ENCODE measurements at places on chromosomes 7 and 10. TPM values are rescaled to one million over a fixed set of nuclear protein-coding genes. Genes with fewer than 3 reads are reported as not detected.

DNA sequence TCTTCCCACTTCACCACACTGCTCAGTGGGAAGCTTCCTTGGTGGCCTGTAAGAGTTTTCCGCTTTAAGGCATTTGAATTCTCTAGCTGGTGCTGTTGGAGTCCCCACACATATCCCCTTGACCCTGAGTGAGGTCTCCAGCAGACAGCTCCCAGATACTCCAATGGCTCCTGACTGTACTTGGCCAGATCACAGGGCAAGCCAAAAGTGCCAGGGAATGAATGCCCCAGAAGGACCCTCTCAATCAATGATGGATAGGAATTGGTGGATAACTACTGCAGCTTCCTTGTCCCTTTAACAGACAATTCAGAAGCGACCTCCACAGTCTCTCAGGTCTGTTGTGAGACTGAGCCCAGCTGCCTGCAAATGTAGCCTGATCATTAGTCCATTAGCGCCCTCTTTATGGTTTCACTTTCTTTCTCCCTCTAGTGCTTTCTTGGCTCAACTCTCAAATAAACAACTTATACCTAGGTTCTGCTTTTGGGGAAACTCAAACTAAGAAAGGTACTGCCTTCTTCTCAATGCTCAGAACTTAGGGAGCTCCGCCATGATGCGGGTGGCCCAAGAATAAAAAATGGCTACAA, 283.0 kb downstream of the TCF7L2 start:
- peak; percentile 46 for DNase-seq

- no peak for DNase-seq
These were observed 159.8 kb downstream of the PIP4K2A start for GRCh38 chr10:22554461-22555182.

SYCE1 gene
- total RNA-seq: not detected

ACTR3C gene
- 0.48 TPM for total RNA-seq

RNF148 gene
- total RNA-seq: not detected

GRCh38 chr10:73493781-73494180, 2.0 kb downstream of the PPP3CB start:
- no peak for DNase-seq

- DNase-seq: no peak
These were observed 8.7 kb upstream of the TTYH3 start for GRCh38 chr7:2622869-2623697.

NODAL gene
- total RNA-seq: not detected

GRCh38 chr10:76285012-76285411, 853.6 kb downstream of the LRMDA start:
- no peak for DNase-seq

NKX2-3 gene
- not detected for total RNA-seq

ALOX5 gene
- total RNA-seq: 480 TPM

DNA sequence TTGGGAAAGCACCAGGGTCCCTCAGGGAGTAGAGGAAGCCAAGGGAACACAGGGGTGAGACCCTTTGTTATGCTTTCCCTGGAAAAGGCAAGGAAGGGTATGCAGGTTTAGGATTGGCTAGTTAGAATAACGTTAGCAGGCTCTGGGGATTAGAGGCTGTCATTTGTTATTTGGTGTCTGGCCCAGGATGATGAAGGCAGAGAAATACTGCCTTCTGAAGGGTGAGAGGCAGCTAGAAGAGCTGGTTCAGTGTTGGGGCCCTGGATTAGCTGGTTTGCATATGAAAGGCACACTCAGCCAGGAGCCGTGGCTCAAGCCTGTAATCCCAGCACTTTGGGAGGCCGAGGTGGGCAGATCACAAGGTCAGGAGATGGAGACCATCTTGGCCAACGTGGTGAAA, 3.0 kb upstream of the PILRA start:
- DNase-seq: no peak

DNA sequence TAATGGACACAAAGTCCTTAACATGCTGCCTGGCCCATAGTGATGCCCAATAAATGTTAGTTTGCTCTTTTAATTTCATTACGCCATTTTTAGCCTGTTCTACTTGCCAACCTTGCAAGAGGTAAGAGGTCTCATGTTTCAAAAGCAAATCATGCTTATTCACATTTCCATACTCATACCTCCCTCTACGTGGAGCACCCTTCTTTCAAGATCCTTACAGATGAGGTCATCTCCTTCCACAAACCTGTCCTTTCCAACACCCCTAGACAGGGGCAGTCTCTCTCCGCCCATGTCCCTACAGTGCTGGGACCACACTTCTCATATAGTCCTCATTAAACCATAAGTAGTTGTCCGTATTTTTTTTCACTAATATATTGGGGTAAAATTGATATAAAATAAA, 271.3 kb downstream of the FGFR2 start:
- DNase-seq: no peak

DNA sequence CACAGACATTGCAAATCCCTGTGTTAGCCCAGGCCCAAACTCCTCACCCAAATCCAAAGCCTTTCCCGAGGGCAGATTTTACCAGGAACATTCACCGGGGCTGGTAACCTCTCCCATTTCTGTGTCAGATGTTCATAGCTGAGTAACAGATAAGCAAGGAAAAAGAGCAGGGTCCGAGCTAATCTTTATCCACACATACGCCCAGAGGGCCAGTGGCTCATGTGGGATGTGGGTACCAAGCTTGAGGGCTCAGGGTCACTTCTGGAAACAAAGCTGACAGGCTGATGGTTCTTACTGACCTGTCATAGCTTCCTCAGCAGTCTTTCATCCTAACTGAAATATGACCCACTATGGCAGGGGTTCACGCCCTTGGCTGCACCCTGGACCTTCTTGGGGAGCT, 39.8 kb downstream of the HBP1 start:
- DNase-seq: no peak
